ENCODE measurements at places on chromosomes 11 and 22. TPM values are rescaled to one million over a fixed set of nuclear protein-coding genes. Genes with fewer than 3 reads are reported as not detected.

The PAMR1 gene
- 29.9 TPM for total RNA-seq

The DNAL4 gene
- total RNA-seq = 15.0 TPM

The CDC42BPG gene
- 0.35 TPM for total RNA-seq

- no peaks in the 10 kb centered on the region for H3K4me1 ChIP-seq
- no peak overlapping the region for H3K4me3 ChIP-seq
- H3K36me3 ChIP-seq = no peaks in the 10 kb centered on the region
- DNase-seq = peak; percentile 22
- H3K27me3 ChIP-seq = no peaks in the 10 kb centered on the region
- H3K27ac ChIP-seq = no peak overlapping the region
Measured at GRCh38 chr11:98568013-98568412, 452.7 kb upstream of the CNTN5 start.

GRCh38 chr11:129418039-129418438 lies 42.4 kb downstream of the BARX2 start:
- no peak overlapping the region for H3K4me3 ChIP-seq
- no peaks in the 10 kb centered on the region for H3K4me1 ChIP-seq
- H3K27me3 ChIP-seq = no peaks in the 10 kb centered on the region
- no peak for DNase-seq
- no peaks in the 10 kb centered on the region for H3K36me3 ChIP-seq
- no peak overlapping the region for H3K27ac ChIP-seq

The GLYATL1B gene
- total RNA-seq = not detected

GRCh38 chr22:40451210-40451609 lies 80.8 kb downstream of the SGSM3 start:
- no peak overlapping the region for H3K4me3 ChIP-seq
- H3K36me3 ChIP-seq = peaks cover 2% of the 10 kb centered on the region
- DNase-seq = no peak
- H3K27me3 ChIP-seq = no peaks in the 10 kb centered on the region
- H3K27ac ChIP-seq = no peak overlapping the region

The CSNK2A3 gene
- total RNA-seq = 2.6 TPM

DNA sequence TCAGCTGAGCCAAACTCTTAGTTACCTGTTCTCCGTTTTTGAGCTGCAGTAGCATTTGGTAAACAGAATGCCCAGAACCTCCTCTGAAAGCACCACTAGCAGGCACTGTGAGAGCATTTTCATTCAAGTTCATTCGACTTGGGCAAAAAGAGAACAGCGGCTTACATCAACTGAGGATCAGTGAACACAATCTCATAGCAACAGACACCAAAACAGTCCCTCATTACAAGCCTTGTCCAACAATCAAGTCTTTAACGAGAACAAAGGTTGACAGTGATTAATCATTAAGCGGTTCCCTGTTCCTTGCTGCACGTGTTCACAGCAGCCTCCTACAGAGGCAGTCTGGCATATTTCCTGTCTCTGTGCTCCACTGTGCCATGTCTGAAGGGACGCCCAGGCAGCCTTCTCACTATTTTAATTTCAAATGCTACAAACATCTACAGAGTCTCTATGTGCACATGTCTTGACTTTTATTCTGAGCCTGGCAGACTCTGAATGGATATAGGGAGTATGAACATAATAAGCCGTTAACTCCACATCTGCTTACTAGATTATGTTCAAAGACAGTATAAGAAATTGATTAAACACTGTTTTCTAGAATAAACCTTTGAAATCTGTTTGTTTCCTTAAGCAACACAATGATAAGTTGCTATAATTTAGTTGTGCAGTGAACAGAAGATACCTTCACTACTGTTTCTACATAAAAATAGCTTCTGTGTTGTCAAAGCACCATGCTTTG lies 88.3 kb upstream of the MTMR2 start:
- no peak overlapping the region for H3K4me3 ChIP-seq
- peak; percentile 91 for DNase-seq
- peak overlapping the region; percentile 73 for H3K27ac ChIP-seq
- H3K27me3 ChIP-seq = no peaks in the 10 kb centered on the region
- H3K36me3 ChIP-seq = no peaks in the 10 kb centered on the region

Data from muscle of leg (tissue), 16 donors.